Activated CD4-positive, alpha-beta T cell treated with anti-CD3 and anti-CD28 coated beads, Interleukin-2, amount 10 ng/mL, durations not matched to agents 24 days and 14 days (primary cell): ENCODE measurements at places on chromosomes 11 and 22.

DNA sequence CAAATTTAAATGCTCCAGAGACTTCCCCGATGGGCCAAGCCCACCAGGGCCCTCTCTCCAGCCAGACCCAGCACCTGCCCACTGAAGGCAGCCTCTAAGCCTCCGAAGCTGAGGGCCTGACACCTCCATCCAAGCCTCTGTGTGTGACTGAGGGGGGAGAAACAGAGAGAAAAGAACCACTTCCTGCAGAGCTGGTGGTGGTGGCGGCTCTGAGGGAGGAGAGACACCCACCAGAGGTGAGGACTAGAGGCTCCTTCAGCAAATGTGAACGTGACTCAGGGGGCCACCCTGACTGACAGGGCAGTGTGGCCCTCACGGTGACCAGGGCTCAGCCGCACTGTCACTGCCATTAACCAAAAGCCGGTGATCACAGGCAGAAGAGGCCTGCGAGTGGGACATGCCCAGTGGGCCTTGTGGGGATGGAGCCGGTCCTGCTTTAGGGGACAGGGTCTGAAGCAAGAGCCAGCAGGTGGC is 31.0 kb upstream of the CD5 start:
- peak overlapping the region; percentile 85 for H3K27ac ChIP-seq
- H3K36me3 ChIP-seq = peaks cover 67% of the 10 kb centered on the region
- peak overlapping the region; percentile 76 for H3K4me3 ChIP-seq
- peaks cover 77% of the 10 kb centered on the region for H3K4me1 ChIP-seq
- peak; percentile 89 for DNase-seq
- H3K27me3 ChIP-seq = no peaks in the 10 kb centered on the region

DNA sequence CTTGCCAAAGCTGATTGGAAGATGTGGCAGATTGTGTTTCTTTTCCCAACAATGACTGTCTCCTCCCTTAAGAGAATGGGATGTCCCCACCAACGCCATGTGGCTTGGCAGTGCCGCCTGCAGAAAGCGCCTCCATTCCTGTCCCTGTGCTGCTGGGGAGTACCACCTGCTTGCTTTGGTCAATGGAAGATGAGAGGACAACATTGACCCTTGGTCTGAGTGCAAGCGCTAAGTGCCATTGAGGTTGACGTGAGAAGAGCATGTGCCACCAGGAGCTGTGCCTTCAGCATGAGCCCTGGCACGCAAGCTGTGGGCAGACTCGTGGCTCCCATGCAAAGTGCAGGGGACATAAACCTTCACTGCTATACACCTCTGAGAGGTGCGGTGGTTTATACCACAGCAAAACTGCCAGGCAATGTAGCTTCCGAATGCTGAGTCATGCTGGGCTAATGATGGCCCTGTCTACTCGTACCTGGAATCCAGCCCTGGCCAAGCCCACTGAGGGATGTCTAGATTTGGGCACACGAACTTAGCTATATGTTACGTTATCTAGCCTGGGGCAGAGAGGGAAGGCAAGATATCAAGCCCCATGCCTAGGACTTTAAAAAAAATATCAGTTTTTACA is 41.9 kb downstream of the MYEOV start:
- H3K27me3 ChIP-seq = peaks cover 13% of the 10 kb centered on the region
- DNase-seq = no peak
- H3K36me3 ChIP-seq = peaks cover 11% of the 10 kb centered on the region
- H3K27ac ChIP-seq = peak overlapping the region; percentile 82
- H3K4me1 ChIP-seq = peaks cover 43% of the 10 kb centered on the region
- no peak overlapping the region for H3K4me3 ChIP-seq

- H3K36me3 ChIP-seq = no peaks in the 10 kb centered on the region
- no peak for DNase-seq
- no peak overlapping the region for H3K27ac ChIP-seq
- H3K27me3 ChIP-seq = no peaks in the 10 kb centered on the region
- H3K4me3 ChIP-seq = no peak overlapping the region
- no peaks in the 10 kb centered on the region for H3K4me1 ChIP-seq
These were observed 163.8 kb upstream of the BDNF start for GRCh38 chr11:27864091-27864491.

DNA sequence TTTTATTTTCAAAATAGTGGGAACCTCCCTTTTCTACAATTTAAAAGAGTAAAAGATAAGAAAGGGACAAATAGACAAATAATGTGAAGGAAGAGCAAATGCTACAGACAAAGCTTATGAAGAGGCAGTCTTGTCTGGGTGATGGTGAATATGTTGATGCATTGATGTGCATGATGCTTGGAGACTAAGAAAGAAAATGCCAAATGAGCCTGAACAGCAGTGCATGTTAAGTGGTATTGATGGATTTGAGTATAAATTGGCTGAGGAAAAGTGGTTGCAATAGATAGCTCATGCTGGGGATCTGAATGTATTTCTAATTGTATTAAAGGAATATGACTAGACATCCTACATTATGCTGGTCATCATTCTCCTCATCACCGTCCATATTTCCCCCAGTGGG is 268.6 kb upstream of the ANO5 start:
- no peak for DNase-seq
- no peaks in the 10 kb centered on the region for H3K27me3 ChIP-seq
- no peaks in the 10 kb centered on the region for H3K4me1 ChIP-seq
- no peak overlapping the region for H3K4me3 ChIP-seq
- no peak overlapping the region for H3K27ac ChIP-seq
- H3K36me3 ChIP-seq = no peaks in the 10 kb centered on the region
